Hepatic stellate cell (primary cell): ENCODE measurements at places on chromosomes 7 and 10.

GRCh38 chr10:30188556-30189237 is 129.3 kb upstream of the JCAD start:
- no peak for DNase-seq

- no peak for DNase-seq
These were observed 14.1 kb upstream of the LAMB1 start for GRCh38 chr7:108016841-108017775.

- no peak for DNase-seq
These were observed 34.5 kb downstream of the MTPN start for GRCh38 chr7:135942614-135943013.

- no peak for DNase-seq
These were observed 56.5 kb downstream of the SHTN1 start for GRCh38 chr10:116948530-116948870.

- DNase-seq = no peak
These were observed 265.2 kb downstream of the RPS24 start for GRCh38 chr10:78298835-78299234.

- DNase-seq = peak; percentile 1
These were observed 135.8 kb downstream of the MAPK8 start for GRCh38 chr10:48442090-48442808.

- DNase-seq = no peak
These were observed 19.8 kb downstream of the NUB1 start for GRCh38 chr7:151361193-151361959.

GRCh38 chr7:149821191-149822148 is 16.7 kb upstream of the ZNF862 start:
- DNase-seq = no peak

DNA sequence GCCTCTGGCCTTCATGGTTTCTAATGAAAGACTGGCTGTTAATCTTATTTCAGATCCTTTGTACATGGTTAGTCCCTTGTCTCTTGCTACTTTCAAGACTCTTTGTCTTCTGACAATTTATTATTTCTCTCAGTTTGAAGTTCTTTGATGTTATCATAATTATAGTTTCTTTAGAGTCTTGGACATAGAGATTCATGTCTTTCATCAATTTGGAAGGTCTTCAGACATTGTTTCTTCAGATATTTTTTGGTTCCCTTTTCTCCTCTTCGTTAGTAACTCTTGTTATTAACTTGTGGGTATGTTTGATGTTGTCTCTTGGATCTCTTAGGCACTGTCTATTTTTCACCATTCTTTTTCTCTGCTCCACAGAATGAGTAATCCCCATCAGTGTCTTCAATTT is 8.7 kb downstream of the ZNF37A start:
- no peak for DNase-seq

GRCh38 chr7:107065929-107066247 is 21.4 kb downstream of the PRKAR2B start:
- no peak for DNase-seq

GRCh38 chr7:2295936-2296620 is 18.2 kb downstream of the SNX8 start:
- DNase-seq = no peak
